ENCODE measurements at places on chromosomes 6 and 20.
A peak's percentile ranks its signal among the peaks of the same experiment; 100 is the strongest.

GRCh38 chr6:112701201-112701600, 354.1 kb downstream of the RFPL4B start:
- no peak for DNase-seq

DNA sequence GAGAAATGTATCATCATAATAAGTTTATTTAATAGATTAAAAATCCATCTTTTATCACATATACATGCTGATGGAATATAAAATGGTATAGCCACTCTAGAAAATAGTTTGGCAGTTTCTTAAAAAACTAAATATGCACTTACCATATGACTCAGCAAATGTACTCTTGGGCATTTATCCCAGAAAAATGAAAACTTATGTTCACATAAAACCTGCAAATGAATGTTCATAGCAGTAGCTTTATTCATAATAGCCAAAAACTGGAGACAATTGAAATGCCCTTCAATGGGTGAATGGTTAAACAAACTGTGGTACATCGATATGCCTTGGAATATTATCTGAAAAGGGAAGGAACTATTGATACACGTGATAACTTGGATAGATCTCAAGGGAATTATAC, 6.4 kb upstream of the NCOA7 start:
- no peak for DNase-seq

- DNase-seq: no peak
These were observed 11.0 kb upstream of the ADAM33 start for GRCh38 chr20:3692706-3693294.

DNA sequence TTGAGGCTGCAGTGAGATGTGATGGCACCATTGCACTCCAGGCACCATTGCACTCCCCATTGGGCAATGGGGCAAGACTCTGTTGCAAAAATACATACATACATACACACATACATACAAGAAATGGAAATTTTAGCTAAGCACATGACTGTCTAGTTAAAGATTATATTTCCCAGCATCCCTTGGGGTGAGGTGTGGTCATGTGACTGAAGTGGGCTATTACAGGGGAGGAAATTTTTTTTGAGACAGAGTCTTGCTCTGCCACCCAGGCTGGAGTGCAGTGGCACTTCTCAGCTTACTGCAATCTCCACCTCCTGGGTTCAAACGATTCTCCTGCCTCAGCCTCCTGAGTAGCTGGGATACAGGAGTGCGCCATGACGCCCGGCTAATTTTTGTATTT, 32.0 kb upstream of the HMGA1 start:
- DNase-seq: no peak

- DNase-seq: no peak
These were observed 433.7 kb downstream of the MAFB start for GRCh38 chr20:40255365-40255764.

DNA sequence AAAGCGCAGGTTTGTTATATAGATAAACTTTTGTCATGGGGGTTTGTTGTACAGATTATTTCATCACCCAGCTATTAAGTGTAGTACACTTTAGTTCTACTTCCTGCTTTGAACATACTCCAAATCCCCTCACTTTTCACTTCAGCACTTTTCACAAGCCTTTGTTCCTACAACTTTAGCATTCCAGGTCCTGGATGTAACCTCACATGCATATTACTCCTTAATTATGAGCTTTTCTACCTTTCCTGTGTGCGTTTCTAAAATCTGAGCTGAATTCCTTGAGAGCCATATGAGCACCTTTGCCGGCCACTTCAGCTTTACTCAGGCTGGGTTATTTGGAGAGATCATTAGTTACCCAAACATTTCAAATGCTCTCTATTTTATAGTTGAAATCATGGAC, 179.2 kb upstream of the TNFAIP3 start:
- no peak for DNase-seq

DNA sequence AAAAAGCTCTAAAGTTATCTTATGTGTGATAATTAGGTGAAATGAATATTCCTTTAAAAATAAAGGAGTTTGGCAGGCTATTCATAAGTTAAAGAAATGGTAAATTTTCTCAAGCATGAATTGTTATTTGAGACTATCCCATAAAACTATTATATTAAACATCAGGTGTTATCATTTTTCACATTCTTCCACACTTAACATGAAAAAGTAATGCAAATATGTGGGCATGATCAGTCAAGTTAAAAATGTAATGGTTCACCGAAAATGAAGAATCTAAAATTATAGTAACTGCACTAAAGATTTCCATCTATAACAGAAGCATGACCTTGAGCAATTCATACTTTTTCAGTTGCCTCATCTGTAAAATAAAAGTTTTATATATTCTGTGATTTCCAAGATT, 110.8 kb downstream of the KHDRBS2 start:
- no peak for DNase-seq

GRCh38 chr6:41224800-41225199, 3.3 kb upstream of the TREML4 start:
- DNase-seq: no peak

GRCh38 chr6:13400772-13401171, 72.4 kb upstream of the TBC1D7 start:
- no peak for DNase-seq

DNA sequence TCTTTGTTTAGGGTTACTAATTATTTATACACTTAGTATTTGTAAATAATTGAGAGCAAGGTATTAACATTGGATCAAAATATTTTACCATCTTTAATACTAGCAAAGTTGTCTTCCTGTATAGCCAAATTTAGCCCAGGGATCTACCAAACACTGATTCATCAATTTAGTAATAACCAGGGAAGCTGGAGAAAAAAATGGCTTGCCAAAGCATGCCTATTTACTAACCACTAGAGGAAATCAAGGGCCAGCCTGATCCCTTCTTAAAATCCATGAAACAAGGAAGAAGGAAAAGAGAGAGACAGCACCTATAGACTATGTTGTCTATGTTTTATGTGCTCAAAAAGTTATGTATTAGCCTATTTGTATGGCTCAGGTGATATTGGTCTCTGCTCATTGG, 450.3 kb upstream of the GJE1 start:
- no peak for DNase-seq

DNA sequence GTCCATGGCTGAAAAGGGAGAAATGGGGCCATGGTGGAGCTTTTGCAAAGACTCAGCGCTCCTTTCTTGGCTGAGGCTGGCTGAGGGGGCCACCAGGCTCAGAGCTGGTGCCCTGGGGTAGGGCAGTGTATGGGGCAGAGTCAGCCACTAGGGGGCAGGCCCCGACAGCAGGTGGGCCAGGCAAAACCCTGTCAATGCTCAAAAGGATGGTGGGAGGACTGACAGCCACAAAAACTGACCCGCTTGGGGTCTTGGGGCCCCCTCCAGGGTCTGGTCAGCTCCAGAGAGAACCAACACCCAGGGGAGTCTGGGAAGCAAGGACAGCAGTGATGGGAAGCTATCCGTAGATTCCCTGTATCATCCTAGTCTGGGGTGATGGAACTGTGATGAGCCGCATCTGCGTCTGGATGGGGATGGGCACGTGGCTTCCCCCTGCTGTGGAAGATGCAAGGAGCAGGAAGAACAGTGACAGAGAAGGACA, 306.9 kb downstream of the DHX35 start:
- no peak for DNase-seq

GRCh38 chr6:148768646-148769270, 21.9 kb downstream of the UST start:
- DNase-seq: no peak

- DNase-seq: no peak
These were observed 111.7 kb downstream of the TRERF1 start for GRCh38 chr6:42339991-42340401.

- no peak for DNase-seq
These were observed 427 bp downstream of the GINM1 start for GRCh38 chr6:149566410-149567193.

GRCh38 chr20:51800060-51800871, 2.1 kb downstream of the SALL4 start:
- no peak for DNase-seq

DNA sequence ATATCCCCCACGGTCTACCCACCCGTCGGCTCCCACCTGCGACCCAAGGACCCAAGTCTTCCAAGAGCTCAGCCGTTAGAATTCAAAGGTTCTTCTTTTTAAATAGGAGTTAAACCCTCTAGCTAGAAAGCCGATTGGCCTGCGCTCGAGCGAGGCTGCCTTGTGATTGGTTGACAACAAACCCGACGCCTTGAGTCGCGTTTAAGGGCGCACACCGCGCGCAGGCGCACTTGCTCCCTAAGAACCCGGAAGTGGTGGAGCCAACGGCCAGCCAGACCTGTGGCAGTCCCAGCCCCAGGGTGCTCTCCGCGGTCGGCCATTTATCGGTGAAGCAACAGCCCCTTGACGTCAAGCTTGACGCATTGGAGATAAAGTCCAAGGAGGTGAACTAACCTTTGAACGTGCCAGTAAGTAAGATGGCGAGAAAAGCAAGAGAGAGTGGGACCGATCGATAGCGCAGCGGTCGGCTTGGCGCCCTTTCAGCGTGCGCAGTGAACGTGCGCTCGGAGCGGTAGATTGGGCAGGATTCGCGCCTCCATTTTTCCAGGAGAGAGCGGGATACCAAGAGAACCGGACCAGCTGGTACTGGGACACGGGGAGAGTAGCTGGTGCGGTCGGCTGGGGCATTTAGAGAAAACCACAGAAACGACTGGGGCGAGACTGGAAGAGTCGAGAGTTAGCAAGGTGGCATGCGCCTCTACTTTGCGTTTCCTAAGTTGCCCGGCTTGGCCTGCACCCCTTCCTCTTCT, at the start of the genes AURKA and CSTF1:
AURKA (minus strand) TSS at position 84 of the 749 bp plus-strand sequence. CDS start 4,018 bp downstream, outside the sequence.
CSTF1 (plus strand) TSS at position 514 of the 749 bp plus-strand sequence. CDS start 2,908 bp downstream, outside the sequence.
- peak; percentile 99 for DNase-seq

DNA sequence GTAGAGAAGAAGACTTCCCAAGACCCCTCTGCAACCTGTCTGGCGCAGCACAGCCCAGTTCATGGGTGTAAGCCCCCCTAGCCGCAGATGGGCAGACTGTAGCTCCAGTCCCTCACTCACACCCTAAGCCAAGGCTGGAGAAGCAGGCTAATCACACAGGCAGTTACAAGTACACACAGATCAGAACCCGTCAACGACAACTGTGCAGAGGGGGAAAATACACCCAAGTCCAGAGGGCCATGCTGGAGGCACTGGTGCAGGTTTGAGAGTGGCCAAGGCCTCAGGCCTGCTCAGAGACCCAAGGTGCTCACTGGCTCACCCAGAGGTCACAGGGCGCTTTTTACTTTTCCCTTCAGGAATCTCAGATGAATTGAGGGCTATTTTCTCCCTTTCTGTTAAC, 106.1 kb downstream of the NOL4L start:
- no peak for DNase-seq

DNA sequence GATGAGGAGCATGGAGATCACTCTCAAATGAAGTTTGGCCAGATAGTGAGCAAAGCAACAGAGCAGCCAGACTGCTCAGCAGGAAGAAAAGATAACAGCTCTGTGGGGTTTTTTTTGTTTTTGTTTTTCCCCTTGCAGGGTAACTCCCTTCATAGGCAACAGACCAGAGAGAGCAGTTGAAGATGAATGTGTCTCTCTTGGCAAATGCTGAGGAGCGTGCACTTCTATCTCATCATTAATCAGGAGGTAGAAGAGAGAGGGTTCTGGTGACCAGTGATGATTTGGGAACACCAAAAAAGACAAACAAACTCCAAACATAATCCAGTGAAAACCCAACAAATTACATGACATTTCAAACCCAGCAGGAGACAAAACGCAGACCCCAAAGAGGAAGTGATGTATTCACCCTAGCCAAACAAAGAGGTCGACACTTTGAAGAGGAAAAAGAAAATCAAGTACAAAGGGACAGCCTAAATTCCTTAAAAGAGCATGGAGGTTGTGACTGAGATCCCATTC, 66.2 kb upstream of the RREB1 start:
- DNase-seq: no peak

DNA sequence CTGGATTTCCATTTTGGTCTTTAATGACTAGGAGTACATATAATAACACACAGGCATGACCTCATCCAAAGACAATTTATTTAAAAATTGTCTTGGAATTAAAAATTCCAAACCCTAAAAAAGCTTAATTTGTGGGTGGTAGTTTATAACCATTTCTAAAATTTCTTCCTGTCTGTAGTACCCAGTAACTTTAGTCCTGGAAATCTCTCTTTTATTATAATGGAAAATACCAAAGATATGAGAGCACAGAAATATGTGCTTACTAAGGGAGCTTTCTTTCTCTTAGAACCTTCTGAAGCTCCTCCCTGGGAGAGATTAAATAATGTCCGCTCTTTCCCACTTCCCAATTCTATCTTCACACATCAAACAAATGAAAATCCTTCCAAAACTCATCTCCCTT, 70.5 kb upstream of the PRL start:
- DNase-seq: peak; percentile 24

DNA sequence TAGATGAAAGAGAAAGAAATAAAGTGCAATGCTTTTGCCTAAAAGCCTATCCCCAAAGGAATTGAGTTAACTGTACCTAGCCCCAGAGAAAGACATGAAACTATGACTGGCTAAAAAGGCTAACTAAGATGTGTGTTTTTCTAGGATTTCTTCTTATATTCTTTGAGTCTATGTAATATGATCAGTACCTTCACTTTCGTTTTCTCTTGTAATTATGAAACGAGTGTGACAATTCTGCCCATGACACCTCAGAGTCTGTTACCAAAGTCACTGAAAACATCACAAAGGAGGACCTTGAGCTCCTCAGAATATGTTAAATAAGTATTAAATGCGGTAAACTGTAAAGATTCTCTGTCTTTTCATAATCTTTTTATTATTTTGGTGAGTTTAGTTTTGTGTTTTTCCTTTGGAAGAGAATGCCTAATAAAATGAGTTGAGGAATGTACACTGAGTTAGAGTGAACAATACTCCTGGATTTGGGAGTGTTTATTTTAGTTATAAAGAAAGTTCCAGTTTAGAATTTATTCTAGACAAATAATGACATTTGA, 141.3 kb downstream of the FUT9 start:
- no peak for DNase-seq

DNA sequence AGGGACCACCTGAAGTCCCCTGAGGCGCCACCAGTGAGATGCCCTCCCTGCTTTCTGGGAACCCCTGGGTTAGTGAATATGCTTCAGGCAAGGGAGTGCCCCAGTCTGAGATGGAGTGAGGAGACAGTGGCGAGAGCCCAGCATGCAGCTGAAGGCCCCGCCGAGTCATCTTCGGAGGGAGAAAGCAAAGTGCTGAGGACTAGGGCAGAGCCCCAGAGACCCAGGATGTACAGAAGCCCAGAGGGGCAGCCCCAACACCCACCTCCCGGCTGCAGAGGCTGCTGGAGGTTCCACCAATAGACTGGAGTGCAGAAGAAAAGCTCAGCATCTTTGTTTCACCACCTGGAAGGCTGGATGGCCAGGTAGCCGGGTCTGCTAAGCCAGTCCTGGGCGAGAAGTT, 14.1 kb downstream of the ANKRD60 start:
- DNase-seq: no peak

- DNase-seq: no peak
These were observed 62.2 kb upstream of the DDR1 start for GRCh38 chr6:30821862-30822784.

GRCh38 chr6:24876499-24877465, 59.0 kb downstream of the RIPOR2 start:
- DNase-seq: no peak

DNA sequence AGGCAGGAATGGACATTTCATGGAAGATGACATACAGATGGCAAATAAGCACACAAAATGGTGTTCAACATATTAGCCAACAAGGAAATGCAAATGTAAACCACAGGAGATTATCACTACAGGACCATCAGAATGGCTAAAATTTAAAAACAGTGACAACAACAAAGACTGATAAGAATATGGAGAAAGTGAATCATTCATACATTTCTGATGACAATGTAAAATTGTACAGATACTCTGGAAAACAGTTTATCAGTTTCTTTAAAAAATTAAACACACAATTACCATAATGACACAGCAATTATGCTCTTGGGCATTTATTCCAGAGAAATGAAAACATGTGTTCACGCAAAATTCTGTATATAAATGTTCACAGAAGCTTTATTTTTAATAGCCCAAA, 105.8 kb upstream of the RUNX2 start:
- DNase-seq: no peak

Measured in AG04449 (cell line).